ENCODE measurements at places on chromosomes 4 and X.

GRCh38 chrX:118437283-118437682 lies 58.3 kb upstream of the DOCK11 start:
- no peak for DNase-seq

DNA sequence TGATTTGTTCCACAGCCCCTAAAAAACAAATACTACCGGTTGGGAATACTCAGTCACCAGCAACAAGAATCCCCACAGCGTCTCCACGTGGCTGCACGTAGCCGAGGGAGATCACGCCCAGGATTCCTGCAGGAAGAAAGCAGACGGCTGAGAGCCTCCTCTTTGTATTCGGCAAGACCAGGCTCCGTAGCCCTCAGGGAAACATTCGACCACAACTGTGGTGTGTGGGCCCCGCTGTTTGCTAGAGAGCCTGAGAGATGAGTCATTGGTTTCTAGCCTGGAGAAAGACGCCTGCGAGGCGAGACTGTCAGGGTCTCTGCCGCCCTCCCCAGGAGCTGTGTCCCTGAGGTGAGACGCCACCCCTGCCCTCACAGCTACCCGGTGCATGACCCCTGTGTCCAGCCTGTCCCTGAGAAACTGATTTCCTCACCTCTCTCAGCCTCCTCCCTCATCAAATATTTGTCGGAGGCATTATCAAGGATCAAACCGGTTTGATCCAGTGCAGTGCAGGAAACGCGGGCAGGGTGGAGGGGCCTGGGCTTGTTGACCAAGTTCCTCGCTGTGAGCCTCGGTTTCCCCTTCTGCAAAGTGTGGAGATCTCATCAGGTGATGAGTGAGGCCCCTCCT lies 4.7 kb upstream of the S100P start:
- DNase-seq = no peak

GRCh38 chr4:2787230-2788100 lies 5.4 kb upstream of the SH3BP2 start:
- DNase-seq = peak; percentile 61

DNA sequence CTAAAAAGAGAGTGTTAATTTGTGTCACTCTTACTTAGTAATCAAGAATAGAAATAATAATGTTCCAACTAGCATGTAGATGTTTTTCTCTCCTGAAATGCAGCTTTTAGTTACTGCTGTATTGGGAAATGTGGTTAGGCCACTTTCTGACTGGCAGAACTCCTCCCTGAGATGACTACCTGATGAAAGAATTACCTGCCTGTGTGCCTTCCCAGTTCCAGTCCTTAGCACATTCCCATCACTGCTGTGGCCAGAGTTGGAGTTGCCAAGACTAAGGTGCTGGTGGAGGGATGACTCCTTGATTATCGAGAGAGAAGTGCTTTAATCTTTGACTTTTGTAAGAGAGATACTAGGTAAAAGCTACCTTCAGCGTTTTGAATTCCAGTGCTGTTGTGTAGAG lies 9.5 kb downstream of the GAB1 start:
- no peak for DNase-seq

DNA sequence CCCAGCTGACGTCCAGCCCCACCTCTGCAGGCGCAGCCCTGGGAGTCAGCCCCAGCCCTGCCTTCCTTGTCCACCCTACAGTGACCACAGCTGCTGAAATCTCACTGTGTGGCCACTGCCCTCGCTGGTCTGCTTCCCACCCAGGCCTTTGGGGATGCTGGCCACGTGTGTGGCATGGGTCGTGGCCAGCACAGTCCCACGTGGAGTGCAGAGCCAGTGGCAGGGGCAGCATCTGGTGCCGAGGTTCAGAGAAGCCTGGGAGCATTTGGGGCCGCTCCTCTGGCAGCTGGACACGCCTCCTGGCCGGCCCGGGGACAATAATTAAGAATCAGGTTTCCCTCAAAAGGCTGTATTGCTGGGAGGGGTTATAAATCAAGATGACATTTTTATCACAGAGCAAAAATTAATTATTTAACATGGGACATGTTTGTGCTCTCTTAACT lies 92.1 kb downstream of the HMX1 start:
- no peak for DNase-seq

Data from left forelimb (tissue), 1 donor.